ENCODE measurements at places on chromosomes 2 and 18.

GRCh38 chr18:23165271-23166068 lies 30.2 kb downstream of the CABLES1 start:
- no peak for DNase-seq

GRCh38 chr2:12080360-12080759 lies 333.9 kb downstream of the LPIN1 start:
- no peak for DNase-seq

DNA sequence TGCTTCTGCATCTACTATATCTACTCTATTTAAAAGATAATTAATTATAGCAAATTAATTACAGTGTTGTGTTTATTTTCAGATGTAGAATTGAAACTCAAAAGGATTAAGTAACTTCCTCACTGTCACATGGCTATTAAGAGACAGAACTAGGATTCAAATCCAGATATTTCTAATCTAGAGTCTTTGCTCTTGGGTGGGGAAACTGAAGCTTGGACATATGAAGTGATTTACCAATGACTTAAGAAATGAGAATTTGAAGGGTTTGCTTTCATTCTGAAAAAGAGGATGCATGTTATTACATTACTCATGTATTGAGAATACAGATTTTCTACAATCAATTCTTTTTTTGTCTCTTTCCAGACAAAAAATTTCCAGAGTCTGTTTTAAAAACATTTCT lies 191.5 kb upstream of the SMAD7 start:
- DNase-seq = no peak

- DNase-seq = no peak
Measured at GRCh38 chr2:226450141-226450540, 349.5 kb downstream of the IRS1 start.

DNA sequence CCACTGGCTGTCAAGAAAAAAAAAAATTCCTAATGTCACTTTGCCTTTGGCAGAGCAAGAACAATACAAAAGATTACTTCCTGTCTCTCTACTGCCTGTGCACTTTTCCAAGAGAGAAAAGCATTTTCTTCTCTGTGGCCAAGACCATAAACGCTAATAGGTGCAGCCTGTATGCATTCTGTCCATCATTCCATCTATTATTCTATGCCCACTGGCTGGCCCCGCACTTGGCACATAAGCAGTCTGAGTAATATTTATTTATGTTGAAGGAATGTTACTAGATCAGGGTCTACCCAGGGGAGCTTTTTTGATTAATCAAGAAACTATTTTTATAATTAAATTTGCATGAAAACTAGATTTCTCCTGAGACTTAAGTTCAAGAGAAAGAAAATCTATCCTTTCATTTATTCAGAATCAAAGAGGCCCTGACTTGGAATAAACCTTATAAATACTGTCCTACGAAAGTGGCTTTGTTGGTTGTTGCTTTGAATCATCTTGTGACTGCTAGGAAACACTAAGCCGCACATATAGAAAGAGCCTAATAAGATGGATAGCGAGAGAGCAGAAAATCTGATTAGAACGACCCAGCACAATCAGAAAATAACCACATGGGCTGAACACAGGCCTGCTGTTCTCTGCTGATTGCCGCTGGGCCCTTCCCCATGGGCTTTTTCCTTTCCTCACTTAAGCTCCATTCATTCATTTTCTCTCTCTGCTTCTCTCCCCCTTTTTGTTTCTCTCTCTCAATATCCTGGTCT lies 59.4 kb downstream of the MMADHC start:
- DNase-seq = no peak

DNA sequence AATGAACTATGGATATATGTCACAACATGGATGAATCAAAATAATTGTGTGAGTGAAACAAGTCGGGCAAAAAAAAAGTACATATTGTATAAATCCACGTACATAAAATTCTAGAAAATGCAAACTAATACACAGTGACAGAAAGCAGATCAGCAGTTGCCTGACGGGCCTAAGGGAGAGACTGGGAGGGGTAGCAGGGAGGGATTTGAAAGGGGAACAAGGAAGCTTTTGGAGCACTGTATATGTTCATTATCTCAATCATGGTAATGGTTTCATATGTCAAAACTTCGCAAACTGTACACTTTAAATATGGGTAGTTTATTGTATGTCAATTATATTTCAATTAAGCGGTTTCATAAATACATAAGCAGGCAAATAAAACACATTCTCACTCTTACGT lies 153.8 kb downstream of the ANKRD44 start:
- DNase-seq = no peak

- DNase-seq = no peak
Measured at GRCh38 chr18:67453901-67454300, 62.6 kb downstream of the DSEL start.

- no peak for DNase-seq
Measured at GRCh38 chr2:189252991-189253675, 73.6 kb upstream of the COL5A2 start.

GRCh38 chr2:134594399-134594798 lies 124.4 kb downstream of the TMEM163 start:
- no peak for DNase-seq

DNA sequence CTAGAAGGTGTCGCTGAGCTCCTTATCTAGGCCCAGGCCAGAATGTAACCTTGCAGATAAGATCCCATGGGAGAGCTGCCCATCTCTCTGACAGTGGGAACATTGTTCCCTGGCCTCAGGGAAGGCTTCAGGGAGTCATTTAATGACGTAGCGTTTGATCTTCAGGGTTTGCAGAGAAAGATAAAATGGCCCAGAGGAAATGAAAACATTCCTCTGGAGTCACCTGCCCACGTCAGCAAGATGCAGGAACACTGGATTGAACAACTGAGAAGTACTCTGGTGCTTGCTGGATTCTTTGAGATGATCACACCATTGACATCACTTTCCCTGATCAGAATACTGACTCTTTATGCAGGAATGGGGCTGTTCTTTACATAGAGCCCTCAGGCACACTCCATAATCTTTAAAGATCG lies 51.6 kb downstream of the MAPK4 start:
- DNase-seq = no peak

- no peak for DNase-seq
Measured at GRCh38 chr18:28399781-28400362, 222.9 kb upstream of the CDH2 start.

- no peak for DNase-seq
Measured at GRCh38 chr2:179900655-179901054, 39.2 kb upstream of the ZNF385B start.

GRCh38 chr2:85694052-85695025 lies at the start of gene GNLY:
TSS of gene GNLY (plus strand) at chr2:85694358. CDS start at chr2:85694419, 61 bp downstream.
- DNase-seq = no peak

DNA sequence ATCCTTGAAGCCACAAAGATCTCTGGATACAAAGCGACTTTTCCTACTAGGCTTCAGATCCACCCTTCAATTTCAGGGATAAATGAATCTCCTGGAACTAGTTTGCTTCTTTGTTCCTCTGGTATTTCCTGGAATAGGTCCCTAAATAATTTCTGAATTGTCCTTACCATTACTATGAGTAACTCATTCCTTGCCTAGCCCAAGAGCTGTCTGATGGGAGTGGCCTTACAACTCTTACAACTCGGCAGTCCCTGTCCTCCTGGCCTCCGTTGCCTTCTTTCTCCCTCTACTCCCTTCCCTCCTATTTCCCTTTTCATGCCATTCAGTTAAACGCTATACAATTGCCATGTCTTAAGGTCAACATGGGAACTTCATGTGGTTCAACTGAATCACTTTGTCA lies 98.2 kb upstream of the FHL2 start:
- DNase-seq = no peak

DNA sequence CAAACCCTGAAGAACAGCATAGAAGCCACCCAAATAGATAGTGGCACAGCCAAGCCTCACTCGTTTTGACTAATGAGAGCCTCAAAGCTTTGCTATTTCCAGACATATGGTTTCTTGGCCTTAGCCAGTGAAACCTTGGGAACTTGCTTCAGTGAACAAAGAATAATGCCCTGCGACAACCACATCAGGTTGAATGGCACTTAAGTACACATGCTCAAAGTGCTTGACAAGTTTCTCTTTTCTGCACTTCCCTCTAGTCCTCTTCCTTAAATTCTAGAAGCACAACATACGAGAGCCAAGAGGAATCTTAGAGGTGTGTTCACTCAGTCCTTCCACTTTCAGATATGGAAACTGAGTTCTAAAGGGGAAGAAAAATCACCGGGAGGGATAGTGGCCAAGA lies 258.3 kb downstream of the HAUS1 start:
- DNase-seq = no peak

GRCh38 chr2:190815226-190815625 lies 65.4 kb upstream of the GLS start:
- no peak for DNase-seq

DNA sequence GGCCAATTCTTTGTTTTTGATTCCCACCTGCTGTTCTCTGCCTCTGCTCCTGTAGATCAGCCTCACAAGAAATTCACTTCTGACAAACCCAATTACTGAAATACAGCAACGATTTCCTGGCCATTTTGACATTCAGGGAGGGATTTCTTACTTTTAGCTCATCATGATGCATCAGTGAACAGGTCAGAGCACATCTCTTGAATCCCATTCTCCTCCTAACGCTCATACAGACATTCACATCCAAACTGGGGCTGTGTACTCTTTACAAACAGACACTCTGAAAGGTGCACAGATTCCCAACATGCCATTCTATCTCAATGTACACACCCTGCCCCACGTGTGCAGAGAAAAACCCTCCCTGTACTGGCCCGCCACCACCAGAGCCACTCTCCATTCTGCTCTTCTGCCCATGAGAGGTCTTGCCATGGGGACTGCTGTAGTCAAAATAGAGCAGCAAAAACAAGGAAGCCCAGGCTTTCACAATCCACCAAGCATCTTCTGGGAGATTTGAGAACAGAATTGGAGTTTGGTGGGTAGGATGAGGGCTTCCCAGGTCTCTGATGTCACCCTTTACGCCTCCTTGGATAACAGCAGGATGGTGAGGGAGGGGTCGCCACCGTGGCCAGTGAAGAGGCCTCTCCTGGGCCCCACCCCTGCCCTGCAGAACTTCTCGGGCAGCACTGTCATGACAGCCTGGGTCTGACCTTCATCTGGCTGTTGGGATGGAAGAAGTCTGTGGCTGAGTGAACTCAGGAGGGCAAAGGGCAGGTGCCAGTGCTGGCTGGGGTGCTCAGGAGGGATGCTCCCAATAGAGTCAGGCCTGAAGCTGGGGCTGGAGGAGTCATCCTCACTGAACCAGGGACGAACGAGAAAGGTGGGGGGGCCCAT lies 41.9 kb upstream of the ZFP36L2 start:
- no peak for DNase-seq

GRCh38 chr2:69805887-69806286 lies 23.6 kb upstream of the GMCL1 start:
- DNase-seq = no peak

- no peak for DNase-seq
Measured at GRCh38 chr2:18930971-18931370, 341.6 kb upstream of the NT5C1B start.

DNA sequence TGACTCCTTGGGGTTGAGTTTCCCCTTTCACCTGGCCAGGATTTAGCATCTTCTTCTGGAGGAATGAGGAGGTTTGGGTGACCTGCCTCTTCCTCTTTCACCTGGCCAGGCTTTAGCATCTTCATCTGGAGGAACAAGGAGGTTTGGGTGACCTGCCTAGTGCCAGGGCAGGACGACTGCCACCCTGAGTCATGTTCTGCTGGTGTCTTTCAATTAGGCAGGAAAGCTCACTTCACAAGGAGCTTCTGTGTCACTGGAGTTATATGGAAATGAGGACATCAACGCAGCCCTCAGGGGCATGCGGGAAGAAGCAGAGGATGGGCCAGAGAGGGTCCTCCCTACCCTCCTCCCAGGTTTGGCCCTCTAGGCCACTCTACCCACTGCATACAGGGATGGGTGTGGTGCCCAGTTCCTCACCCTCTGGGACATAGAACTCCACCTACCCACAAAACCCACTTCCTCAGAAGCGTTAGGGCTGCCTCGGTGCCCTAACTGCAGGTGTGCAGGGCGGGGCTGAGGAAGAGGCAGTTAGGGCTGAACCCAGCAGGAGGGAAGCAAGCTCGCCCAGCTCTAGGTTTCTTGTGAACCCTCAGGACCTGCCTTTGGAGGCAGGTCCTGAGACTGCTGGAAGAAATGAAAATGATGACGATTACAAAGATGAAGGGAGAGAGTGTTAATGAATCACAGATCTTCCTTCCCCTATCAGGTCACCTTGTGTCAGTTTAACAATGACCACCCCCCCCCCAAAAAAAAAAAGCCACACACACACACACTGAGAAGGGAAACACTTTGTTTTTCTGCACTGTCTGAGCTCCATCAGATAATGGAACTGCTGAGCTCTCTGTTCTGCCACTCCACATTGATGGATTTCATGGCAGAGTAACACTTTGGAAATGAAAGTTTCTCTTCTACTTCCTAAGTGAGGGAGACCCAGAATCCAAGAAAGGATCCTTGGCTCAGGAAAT lies 71.0 kb downstream of the ARL4C start:
- DNase-seq = no peak

GRCh38 chr18:50992351-50992762 lies 24.5 kb downstream of the ELAC1 start:
- no peak for DNase-seq

GRCh38 chr18:73647391-73647790 lies 500.2 kb downstream of the FBXO15 start:
- DNase-seq = no peak

- no peak for DNase-seq
Measured at GRCh38 chr18:63823516-63824219, 48.5 kb downstream of the SERPINB7 start.

GRCh38 chr18:73168236-73168635 lies 300.4 kb upstream of the NETO1 start:
- DNase-seq = no peak

DNA sequence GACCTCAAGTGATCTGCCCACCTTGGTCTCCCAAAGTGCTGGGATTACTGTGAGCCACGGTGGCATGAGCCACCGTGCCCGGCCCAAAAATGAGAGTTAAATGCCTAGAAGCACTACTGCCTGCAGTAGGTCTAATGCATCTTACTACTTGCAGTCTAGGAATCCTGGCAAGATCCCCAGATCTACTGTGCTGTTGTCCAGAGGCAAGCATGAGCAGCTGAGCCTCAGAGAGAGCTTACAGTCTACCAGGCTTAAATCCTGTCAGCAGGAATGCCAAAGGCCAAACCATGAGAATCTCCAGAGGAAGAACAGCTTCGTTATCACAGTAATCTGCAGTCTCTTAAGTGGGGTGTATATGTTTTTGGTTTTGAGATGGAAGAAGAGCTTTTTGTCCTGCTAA lies 54.4 kb downstream of the XRCC5 start:
- no peak for DNase-seq

DNA sequence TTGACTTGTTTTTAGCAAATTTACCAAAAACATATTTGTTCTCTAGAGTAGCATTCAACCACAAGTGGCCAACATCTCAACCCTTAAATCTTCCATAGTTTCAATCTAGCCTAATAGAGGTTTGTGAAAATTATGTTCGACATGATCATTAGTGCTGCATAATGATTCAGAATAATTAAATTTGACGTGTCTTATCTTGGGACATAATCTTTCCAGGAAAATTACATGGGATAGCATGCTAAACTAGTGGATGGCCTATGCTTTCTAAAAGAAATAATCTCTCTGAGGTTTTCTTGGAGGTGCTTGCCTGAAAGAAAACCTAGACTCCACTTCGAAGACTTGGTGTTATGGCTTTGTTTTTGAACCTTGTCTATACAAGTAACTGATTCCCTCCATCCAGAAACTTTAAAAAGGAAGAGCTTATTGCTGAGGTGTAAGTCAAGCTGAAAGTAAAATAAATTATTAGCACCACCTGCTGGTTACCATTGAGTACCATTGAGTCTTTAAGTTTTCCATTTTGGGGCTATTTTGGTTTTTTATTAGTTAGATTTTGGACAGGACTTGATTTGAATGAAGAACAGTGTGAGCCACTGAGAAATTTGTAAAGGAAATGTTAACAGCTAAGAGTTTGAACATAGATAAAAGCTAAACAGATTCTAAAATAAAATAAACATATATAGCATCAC lies 32.7 kb downstream of the COX7A2L start:
- no peak for DNase-seq

All from substantia nigra (tissue), 51 donors.